ENCODE measurements at places on chromosomes 5 and 9.
A peak's percentile ranks its signal among the peaks of the same experiment; 100 is the strongest.

DNA sequence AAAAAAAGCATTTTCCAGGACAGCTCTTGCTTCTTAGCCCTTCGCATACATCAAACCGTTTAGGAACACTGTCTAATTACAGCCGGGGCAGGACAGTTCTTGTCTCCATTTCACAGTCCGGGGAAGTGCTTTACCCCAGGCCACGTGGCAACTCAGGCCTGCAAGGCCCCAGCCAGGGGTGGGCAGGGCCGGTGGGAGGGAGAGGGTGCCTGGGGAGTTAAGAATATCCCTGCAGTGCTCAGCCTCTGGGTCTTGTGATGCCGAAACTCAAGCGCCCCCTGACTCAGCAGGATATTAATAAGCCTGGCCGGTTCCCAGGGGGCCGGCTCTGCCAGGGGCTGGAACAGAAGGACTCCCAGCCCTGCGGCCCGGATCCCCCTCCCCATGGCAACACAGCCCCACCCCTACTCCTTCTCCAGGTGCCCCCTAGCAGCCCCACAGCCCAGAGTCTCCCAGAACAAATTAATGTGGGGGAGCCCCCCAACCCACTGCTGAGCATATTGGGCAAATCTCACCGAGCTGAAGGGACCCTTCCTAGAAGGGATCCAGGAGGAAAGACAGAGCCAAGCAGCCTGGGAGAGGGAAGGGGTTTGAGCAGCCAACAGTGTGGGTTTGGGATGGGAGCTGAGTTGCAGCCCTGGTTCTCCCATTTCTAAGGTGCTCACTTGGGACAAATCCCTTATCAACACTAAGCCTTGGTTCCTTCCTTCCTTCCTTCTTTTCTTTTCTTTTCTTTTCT is 45.3 kb downstream of the PLPP7 start:
- peak; percentile 57 for DNase-seq

- DNase-seq, result no peak
These were observed 123.4 kb downstream of the TMEM161B start for GRCh38 chr5:88145221-88145610.

- no peak for DNase-seq
These were observed 417.5 kb downstream of the EFNA5 start for GRCh38 chr5:107253246-107253645.

- no peak for DNase-seq
These were observed 38.4 kb downstream of the ZSWIM6 start for GRCh38 chr5:61370506-61370905.

DNA sequence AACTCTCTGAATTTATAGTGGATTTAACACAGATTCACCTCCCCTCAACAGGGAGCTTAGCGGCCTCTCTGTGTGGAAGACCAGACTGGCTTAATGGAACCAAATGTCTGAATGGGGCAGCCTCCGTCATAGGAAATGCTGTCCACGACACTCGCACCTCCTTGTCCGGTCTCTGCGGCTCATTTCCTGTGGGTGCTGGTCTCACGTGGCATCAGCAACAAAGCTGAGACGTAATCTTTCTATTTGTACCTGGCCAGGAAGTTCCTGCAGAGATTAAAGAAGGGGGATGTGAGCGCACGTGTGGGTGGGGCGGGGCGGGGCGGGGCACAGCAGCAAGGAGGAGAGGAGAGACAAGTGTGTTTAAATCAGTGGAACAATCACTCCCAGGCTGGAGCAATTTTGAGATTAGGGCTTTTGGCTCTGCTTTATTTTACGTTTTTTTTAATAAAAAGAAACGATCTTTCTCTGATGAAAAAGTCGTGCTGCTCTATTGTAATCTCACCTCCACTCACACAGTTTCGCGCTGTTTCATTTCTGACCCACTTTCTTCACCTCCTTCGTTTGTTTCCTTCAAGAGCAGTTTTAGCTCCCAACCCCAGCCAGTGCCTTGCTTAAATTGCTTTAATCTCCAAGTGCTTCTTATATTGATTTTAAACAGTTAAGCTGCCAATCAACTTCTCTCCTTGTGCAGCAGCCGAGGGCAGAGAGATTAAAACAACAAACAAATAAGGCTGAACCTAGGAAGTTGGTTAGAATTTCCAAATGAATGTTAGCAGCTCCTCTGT is 132.2 kb upstream of the ASTN2 start:
- no peak for DNase-seq
